ENCODE measurements at places on chromosomes 12 and 14.

- DNase-seq, result no peak
These were observed 337.9 kb downstream of the NRXN3 start for GRCh38 chr14:78508023-78508422.

- DNase-seq, result no peak
These were observed 269.4 kb upstream of the ALG10 start for GRCh38 chr12:33752854-33753253.

DNA sequence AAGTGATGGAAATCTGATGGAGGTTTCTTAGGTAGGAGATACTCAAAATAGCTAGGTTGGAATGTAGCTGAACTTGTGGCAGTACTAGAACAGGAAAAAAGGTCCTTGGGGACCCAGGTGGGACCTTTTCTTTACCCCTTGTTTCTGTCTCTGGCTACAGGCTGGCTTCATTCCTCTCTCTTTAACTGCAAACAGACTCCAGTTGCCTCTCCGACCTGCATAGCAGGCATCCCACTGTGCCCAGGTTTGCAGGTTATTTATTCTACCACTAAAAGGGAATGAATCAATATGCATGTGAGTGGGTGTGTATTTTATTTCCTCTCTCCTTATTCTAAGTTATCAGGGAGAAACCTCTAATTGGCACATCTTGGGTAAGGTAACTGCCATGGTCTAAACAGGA lies 758.1 kb downstream of the MED13L start:
- no peak for DNase-seq

GRCh38 chr12:79874665-79875064 lies 60.2 kb downstream of the PPP1R12A start:
- DNase-seq, result no peak

- no peak for DNase-seq
These were observed 17.0 kb downstream of the RIC8B start for GRCh38 chr12:106791531-106791930.

GRCh38 chr14:105093038-105093430 lies 27.8 kb upstream of the GPR132 start:
- DNase-seq, result peak; percentile 73
